ENCODE measurements at places on chromosomes 2 and 18.

DNA sequence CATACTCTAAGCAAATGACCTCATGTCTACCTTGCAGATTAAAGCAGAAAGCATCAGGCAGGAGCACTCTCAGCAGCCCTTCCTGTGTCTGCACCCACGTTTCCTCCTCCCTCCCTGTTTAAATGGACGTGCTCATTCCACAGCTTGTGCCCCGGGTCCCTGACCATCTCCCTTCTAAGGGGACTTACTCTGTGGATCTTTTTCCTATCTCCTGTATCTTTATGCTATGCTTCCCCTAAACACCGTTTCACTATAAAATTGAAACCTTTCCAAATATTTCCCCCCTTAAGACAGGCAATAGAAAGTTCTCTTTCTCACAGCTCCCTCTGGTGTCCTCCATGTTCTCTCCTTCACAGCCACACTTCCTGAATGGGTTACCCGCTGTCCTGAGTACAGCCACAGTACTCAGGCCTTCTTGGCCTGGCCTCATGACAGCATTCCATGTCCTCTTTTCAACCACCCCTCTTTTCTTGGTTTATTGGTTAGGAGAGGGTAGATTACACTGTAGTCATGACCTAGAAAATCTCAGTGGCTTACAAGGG is 41.1 kb downstream of the TMEM185B start:
- DNase-seq: no peak

DNA sequence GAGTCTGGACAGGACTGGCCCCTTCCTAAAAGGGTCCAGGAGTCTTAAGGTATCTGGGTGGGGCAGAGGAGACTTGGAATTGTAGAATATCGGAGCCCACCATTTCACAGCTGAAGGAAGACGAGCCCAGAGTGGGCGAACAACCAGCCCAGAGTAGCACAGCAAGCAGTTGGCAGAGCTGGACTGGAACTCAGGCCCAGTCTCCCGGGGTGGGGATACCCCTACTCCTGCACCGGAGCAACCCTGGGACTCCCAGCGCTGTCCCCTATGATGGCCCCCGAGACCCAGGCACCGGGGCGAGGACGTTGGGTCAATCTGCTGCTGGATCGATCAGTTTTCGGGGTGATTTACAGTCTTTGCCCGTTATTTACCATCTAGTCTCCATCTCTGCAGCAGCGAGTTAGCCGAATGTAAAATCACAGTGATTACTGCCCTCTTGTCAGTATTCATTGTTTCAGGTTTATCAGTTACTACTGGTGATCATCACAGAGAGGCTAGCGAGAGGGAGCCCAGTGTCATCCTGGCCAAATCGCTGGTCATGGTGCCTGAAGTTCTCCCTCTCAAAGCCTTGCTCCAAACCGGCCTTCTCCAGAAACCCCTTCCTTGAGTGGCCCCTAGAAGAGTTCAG is 75.3 kb downstream of the SMAD7 start:
- no peak for DNase-seq

- DNase-seq: no peak
Measured at GRCh38 chr2:85089585-85089984, 43.6 kb upstream of the TCF7L1 start.

- no peak for DNase-seq
Measured at GRCh38 chr2:50607721-50608120, 424.2 kb downstream of the NRXN1 start.

DNA sequence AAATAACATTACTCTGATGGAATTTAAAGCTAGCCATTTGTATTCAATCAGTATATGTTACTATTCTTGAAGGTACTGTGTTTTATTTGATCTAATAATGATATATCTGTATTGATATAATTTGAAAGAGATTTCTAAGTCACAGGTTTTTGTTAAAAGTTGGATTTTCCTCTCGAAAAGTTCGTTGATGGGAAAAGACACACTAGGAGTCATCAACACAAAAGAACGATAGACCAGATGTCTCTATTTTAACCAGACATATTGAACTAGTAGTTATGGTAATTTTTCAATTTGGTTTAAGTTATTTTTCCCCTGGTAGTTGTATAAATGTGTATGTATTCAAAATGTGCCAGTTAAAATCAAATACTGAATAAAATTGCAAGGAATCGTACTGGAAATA is 2.5 kb downstream of the ASXL3 start:
- DNase-seq: peak; percentile 45

DNA sequence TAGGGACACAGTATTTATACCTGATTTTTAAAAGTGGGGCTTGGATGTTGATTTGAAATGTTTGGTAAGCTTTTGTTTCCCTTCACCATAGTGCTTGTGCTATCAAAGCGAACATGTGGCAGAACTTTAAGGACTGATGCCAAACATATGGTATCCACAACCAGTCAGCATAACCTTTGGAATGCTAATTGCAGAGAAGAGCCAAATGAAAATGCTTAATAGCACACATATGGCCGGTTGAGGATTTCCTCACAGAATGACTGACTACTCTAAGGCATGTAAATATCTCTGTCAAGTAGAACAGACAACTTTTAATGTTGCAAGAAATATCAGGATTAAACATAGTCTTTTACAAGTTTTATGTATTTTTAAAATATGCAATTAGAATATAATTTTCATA is 120.9 kb upstream of the COL3A1 start:
- no peak for DNase-seq

- DNase-seq: no peak
Measured at GRCh38 chr2:163205589-163206254, 367.2 kb upstream of the KCNH7 start.

GRCh38 chr2:65396348-65397026 is 35.9 kb downstream of the SPRED2 start:
- DNase-seq: no peak

DNA sequence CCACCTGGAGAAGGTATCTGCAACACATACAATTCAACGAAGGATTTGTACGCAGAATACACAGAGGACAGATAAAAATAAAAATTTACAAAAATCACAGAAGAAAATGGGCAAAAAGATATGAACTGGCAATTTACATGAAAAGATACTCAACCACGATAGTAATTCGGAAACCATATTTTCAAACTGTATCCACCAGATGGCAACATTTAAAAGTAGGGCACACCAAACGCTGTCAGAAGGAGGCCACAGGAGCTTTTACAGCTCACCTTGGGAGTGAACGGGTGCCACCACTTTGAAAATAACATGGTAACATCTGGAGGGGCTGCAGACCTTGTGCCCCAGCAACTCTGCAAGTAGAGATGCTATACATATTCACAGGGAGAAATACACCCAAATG is 9.8 kb downstream of the KIF1A start:
- no peak for DNase-seq

- no peak for DNase-seq
Measured at GRCh38 chr2:230692760-230693159, 19.9 kb upstream of the CAB39 start.

- no peak for DNase-seq
Measured at GRCh38 chr2:182318466-182319220, 108.2 kb downstream of the PDE1A start.

- no peak for DNase-seq
Measured at GRCh38 chr2:31859959-31860358, 150.8 kb downstream of the MEMO1 start.

GRCh38 chr2:223918671-223919134 is 26.4 kb downstream of the WDFY1 start:
- no peak for DNase-seq

- peak; percentile 69 for DNase-seq
Measured at GRCh38 chr2:25168256-25169072, at the start of gene POMC. Gene POMC (minus strand): TSS chr2:25168580. CDS start chr2:25164772, 3,808 bp downstream.

DNA sequence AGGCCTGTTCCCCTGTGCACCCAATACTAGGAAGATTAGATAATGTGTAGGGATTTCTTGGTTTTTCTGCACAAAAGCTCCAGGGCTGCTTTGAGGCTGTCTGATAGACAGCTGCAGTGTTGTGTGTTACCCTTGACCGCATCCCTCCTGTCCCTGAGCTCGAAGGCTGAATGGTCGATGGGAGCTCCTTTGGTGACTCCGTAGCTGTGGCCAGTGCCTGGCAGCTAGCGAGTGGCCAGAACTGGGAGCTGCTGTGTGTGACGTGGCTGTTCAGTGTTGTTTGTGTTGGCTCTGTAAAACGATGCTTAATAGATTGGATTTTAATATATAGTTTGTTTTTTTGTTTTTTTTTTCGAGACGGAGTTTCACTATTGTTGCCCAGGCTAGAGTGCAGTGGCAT is 170.0 kb downstream of the AGAP1 start:
- no peak for DNase-seq

DNA sequence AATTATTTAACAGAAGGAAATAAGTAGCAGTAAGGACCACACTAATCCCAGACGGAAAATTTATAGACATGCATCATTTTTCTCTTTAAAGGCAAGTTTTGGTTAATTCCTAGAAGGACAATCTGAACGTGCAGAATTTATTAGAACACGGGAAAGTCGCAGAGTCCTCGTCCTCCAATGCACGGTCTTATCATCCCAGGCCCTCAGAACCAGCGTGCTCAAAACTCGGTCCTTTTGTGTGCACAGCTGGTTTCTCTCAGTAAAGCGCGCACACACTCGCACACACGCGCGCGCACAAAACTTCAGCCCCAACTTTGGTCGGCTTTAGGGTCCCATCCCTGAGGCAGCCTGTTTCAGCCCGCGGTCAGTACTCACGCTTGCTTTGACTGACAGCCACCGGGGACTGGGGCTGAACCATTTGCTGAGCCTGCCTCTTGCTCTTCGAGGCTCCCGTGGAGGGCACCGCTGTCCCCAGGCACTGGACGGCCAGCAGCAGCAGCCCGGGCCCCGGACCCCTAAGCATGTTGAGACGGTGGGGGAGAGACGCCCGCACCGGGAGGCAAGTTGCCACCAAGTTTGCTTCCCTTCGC is 493 bp downstream of the FN1 start:
- no peak for DNase-seq

DNA sequence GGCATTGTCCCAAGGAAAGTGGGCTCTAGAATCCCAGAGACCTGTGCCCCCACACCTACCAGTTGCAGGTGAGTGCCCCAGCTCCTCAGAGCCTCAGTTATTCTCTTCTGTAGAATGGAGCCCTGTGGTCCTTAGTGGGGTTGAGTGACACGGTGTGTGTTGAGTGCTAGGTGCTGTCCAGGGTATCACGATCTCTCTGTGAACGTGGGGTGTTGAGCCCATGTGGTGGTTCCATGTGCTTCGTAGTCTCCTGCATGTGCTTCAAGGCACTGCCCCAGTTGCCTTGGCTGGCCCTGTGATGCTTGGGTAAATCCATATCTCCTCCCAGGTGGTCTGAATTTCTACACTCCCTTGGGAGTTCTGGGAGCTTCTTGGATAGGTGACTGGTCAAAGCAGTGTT is 54.9 kb downstream of the SH3RF3 start:
- no peak for DNase-seq

DNA sequence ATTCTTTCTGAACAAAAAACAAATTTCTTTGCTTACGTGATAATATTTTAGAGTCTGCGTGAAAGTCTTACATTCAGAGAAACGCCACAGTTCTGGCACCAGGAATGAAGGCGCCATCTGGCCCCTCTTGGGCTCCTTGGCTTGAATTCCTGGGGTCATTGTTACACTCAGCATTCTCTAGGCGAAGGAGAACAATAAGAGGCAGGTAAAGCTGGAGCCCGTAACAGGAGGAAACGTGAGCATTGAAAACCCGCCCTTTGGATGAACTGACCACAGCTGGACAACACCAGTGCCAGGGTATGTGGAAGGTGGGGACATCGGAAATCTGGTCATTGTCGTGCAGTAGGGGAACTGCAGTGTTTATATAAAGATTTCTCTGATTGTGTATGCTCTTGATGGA is 144.8 kb downstream of the RNF152 start:
- no peak for DNase-seq

DNA sequence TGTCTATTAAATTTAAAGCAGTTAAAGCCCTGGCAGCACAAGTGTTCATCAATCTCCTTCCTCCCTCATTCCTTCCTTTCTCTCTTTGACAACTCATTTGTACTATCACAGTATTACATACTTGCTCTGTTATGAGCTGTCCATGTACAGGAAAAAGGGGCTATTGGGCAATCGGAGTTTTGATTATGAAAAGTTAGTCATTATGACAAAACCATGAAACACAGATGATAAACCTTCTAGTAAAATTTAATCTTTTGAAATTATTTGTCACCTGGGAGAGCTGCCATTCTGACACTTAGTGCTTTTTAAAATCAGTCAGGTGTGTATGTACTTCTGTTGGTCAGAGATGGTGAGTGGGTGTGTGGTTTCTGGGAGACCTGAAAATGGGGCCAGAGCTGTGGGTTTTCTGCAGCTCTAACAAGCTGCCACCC is 39.4 kb downstream of the MAP4K4 start:
- DNase-seq: no peak

GRCh38 chr2:174969091-174969734 is 36.0 kb downstream of the CHN1 start:
- DNase-seq: no peak

DNA sequence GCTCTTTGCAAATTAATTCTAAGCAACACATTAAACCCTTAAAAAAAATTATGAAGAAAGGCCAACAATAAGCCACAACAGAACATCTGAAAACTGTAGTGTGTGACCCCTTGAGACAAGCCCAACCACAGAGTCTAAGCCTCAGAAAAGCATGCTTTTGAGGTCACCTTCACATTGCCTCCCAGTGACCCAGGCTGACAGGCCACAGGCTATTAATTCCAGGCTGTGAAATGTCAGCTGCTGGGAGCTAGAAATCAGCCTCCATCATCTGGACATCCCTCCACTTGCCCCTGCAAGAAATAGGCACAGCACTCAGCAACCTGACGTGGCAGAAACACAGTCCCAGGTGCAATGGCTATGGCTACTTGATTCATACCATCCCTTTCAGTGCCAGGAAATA is 179.4 kb upstream of the ZFP36L2 start:
- peak; percentile 30 for DNase-seq

DNA sequence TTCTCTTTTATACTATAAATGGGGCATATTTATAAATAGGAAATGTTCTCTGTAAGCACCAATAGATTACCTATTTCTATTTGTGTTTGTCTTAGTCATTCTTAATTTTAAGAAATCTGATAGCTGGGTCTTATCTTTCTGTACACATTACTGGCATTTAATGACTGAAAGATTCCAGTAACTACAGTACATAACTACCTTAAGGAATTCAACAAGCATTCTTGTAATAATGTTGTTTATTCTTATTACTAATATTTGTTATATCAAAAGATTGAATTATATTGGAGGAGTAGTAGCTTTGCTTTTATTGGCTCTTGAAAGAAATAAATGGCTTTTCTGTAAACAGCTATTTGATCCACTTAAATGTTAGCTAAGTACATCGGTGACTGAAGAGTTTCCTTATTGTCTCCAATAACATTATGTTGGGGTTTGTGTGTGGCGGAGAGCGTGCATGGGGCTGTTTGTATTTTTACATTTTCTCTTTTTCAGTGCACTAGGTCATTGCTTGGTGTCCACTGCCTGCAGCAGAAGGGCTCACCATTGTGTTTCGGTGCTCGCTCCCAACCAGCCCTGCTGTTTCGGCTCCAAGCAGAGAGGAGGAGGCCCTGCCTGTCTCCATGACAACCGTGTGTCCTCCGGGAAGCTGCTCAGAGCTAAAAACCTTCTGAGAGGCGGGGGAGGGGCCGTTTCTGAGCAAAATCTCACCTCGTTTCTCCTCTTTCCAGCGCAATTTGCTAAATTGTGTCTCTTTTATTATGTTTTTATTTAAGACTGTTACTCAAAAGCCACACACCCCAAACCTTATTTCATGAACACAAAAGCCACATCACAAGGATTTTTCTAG is 112.5 kb upstream of the SLC38A11 start:
- peak; percentile 60 for DNase-seq

- DNase-seq: no peak
Measured at GRCh38 chr2:37090019-37090477, 5.7 kb downstream of the GPATCH11 start.
